ENCODE measurements at places on chromosomes 5 and 9.

GRCh38 chr9:8437876-8438275 is 638.3 kb upstream of the DMAC1 start:
- no peak for DNase-seq

DNA sequence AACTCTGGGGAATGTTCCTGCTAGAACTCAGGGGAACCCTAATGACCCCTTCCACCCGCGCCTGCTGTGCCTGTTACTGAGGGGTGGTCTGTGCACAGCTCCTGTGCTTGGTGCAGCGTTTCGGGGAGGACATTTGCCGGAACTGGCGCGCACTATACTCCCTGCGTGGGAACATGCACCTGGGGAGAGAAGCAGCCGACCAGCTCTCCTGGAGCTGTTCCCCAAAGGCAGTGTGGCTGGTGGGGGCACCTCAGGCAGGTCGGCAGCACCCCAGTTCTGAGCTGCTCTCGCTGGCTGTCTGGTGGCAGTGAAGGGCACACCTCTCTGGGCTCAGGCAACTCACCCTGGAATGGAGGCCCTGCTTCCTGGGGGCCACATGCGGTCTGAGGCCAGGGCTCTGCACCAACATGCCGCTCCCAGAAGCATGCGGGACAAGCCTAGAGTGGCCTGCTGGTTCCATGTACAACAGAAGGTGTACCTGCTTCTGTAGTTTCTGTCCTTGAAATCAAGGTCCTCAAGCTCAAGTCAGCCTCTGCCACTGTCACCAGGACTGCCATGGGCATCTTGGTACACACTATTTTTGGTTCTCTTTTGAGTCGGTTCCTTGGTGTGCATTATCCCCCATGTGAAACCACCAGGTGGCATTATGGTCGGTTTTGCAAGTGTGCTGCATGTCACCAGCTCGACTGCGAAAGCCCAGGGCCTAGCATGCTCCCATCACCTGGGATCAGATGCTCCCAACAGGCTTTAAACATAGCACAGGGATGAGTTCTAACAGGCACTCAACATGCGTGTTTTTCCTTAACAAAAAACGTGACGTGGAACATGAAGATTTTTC is 7.8 kb upstream of the MRNIP start:
- no peak for DNase-seq

DNA sequence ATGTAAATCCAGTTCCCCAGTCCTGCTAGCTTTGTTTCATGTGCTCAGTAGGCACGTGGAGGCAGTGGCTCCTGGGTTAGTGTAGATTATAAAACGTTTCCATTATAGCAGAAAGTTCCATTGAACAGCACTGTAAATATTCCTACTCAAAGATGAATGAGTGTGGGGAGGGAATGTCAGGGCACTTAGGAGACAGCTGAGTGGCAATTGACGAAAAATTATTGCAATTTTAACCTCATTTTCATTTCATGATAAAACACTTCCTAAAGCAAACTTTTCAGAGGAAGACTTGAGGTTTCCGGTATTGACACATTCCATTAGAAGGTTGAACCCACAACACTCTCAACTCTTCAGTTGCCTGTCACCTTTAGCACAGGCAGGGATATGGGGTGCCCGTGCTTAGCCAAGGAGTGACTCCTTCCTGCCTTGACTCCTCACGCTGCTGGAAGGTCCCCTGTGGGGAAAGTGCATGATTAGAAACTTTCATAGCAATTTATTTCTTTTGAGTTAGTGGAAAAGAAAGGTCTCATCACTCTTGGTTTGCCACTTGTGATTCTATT is 41.2 kb downstream of the SLC46A2 start:
- DNase-seq: no peak

GRCh38 chr9:79254900-79255650 is 316.7 kb upstream of the TLE4 start:
- no peak for DNase-seq

DNA sequence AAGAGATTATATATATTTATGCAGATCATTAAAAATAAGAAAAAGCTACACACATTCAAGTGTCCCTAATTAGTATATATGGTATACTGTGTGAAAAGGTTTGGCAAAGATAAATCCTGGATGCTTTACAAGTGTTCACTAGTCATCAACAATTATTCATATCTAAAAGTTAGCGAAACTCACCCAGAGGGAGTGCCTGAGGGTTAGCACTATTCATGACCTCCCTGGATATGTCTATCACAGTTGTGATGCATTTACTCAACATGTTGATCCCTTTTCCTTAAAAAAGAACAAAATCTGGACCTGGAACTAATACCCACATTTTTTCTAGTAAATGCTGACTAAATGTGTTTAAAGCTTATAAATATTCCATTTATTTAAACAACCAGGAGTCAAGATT is 273.0 kb upstream of the SMC2 start:
- no peak for DNase-seq

DNA sequence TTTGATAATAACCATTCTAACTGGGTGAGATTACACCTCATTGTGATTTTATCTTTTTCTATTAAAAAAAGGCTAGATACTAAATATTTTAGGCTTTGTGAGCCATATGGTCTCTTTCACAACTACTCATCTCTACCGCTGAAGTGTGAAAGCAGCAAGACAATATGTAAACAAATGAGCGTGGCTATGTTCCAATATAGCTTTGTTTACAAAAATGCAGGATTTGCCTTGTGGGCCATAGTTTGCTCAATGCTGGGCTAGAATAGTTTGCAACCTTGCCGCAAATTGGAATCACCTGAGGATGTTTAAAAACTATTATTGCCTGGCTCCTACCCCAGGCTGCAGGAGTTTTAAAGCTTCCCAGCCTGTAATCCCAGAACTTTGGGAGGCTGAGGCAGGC is 10.2 kb upstream of the GPR150 start:
- DNase-seq: no peak

GRCh38 chr9:34250721-34251120 is 71.9 kb downstream of the UBAP1 start:
- no peak for DNase-seq

GRCh38 chr5:14607104-14607503 is 25.5 kb downstream of the OTULINL start:
- DNase-seq: no peak

- no peak for DNase-seq
Observed at GRCh38 chr5:57012511-57012910, 60.6 kb upstream of the MIER3 start.

DNA sequence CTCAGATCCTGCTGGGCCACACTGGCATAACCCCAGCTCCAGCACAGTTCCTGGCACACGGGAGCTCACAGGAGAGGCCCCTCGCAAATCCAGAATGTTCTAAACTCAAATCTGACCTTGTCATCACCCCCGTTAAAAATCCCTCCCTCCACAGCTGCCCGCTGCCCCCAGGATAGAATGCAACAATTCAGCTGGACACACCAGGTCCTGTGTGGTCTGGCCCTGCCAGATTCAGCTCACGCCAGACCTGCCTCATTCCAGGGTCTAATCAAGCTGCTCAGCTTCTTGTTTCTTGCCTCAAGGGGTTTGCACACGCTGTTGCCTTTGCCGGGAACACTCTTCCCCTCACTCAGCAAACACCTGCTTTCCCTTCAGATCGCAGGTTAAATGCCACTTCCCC is 45.0 kb upstream of the ASS1 start:
- DNase-seq: no peak

- DNase-seq: no peak
Observed at GRCh38 chr5:40606077-40606765, 73.5 kb upstream of the PTGER4 start.

- DNase-seq: no peak
Observed at GRCh38 chr9:77598991-77599390, 49.1 kb downstream of the GNA14 start.

- DNase-seq: peak; percentile 73
Observed at GRCh38 chr9:128587453-128587852, 35.1 kb downstream of the SPTAN1 start.

DNA sequence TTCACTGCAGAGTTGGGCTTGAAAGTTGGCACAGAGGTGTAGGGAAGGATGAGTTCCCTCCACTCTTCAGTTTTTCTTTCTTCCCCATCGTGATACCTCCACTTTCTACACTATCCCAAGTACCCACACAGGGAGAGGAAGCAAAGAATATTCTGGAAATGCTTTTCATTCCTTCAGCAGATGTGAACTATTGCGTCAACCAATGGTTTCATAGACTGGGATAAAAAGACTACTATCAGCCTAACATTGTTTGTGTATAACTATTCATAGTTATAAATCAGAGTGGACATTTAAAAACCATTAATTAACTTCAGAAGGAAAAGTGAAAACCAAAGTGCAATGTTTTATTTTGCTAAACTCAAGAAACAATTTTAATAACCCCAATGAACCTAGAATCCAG is 63.6 kb upstream of the MAMDC2 start:
- DNase-seq: no peak

DNA sequence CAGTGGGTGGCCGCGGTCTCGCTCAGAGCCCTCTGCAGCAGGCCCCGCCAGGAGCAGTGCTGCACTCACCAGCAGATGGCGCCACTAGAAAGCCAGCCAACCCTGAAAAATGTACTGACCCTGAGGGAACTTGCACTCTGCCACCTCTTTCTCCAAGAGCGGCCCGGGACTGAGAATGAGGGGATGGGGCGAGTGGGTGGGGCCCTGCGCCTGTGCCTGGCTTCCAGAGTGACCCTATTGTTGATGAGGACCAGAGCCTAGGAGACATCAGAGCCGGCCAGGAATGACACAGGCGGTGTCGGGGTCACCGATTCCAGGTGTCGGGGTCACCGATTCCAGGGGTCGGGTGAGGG is 2.9 kb upstream of the IL17B start:
- peak; percentile 27 for DNase-seq

DNA sequence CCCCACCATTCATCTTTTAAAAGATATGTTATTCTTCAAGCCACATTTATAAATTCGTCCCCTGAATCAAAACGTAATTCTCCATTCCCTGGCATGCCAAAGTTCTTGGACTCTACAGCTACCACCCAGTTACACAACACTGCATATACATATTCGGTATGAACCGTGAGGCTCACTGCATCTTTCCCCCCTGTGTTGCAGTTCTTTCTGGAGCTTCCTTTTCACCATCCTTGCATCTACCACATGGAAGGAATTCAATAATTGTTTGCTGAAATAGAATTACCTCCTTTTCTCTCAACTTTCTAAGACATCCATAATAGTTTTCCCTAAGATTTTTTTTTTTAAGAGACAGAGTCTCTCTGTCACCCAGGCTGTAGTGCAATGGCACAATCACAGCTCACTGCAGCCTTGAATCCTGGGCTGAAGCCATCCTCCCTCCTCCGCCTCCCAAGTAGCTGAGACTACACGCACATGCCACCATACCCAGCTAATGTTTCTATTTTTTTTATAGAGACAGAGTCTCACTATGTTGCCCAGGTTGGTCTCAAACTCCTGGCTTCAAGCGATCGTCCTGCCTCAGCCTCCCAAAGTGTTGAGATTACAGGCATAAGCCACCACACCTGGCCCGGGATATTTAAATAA is 3.3 kb downstream of the LPAR1 start:
- DNase-seq: no peak

DNA sequence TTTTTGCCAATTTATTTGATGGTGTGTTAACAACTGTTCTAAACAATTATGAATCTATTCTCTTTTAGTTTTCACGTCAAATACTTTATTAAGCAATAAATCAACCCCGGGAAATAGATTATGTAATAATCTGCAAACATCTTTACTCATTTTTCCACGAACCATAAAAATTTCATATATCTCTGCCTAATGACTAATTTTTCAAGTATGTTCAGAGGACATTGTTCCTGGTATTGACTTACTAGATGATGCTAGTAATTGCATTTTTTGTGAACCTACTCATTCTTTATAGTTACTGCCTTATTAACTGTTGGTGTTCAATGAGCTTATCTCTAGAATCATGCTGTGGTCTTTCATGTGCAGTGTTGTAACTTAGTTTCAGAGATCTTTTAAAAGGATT is 41.0 kb upstream of the FBN2 start:
- no peak for DNase-seq

DNA sequence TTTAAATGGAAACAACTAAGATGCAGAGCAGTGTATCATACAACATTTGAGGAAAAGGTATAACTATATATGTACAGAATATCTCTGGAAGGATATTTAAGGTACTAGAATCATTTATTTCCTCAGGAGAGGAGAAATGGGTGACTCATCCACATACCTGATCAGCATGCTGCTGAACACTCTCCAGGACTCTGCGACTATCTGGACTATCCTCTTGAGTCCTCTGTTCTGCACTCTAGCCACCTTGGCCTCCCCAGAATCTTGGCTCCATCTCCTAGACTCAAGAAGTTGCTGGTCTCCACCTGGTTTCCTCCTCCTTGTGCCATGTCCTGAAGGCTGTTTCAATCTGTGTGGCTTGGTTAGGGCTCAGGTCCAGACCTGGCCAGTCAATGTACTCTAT is 8.8 kb upstream of the PRDM6 start:
- DNase-seq: no peak

GRCh38 chr5:37839407-37840052 is at the start of gene GDNF:
TSS of gene GDNF (minus strand) at chr5:37840041. CDS start at chr5:37834796, 5,245 bp downstream.
- no peak for DNase-seq

DNA sequence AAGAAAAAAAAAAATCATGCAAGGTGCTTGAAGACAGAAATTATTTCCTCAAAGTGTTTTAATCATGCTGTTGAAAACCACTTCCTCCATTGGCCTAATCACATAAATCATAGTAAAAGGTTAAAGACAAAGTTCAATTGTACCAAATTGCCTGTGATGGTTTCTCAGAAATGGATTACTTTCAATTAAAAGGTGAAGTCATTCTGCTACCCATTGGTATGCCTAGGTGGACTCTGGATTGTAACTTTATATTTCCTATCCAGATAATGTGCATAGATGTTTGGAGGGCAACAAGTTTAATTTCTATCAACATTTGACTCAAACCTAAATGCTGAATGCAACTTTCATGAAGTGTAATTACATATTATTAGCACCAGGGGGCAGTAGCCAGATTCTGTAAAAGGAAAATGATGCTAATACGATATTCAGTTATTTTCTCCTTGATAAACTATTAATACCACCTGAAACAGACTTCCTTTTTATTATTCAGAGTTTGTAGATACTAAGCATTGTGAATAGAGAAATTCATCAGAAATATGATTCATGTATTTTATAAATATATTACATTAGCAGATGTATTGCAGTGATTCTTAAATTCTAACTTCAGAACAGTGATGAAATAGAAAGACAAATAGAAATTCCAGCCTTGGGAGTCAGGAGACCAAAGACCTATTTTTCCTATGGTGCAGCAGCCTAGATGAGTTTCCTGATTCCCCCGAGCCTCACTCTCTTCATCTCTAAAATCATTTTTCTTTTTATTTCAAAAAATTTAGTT is 148.2 kb downstream of the CAAP1 start:
- no peak for DNase-seq

GRCh38 chr5:133421394-133421793 is 190.9 kb downstream of the FSTL4 start:
- no peak for DNase-seq

- no peak for DNase-seq
Observed at GRCh38 chr9:131732636-131733289, 7.1 kb downstream of the RAPGEF1 start.

- DNase-seq: no peak
Observed at GRCh38 chr5:64532657-64533056, 26.8 kb downstream of the RGS7BP start.

GRCh38 chr5:126928041-126928440 is 102.3 kb downstream of the MARCHF3 start:
- DNase-seq: no peak

GRCh38 chr9:113636165-113636564 is 172.6 kb downstream of the RGS3 start:
- DNase-seq: no peak

Measured in stimulated activated naive CD4-positive, alpha-beta T cell (primary cell).